ENCODE measurements at places on chromosomes 1 and 21.

DNA sequence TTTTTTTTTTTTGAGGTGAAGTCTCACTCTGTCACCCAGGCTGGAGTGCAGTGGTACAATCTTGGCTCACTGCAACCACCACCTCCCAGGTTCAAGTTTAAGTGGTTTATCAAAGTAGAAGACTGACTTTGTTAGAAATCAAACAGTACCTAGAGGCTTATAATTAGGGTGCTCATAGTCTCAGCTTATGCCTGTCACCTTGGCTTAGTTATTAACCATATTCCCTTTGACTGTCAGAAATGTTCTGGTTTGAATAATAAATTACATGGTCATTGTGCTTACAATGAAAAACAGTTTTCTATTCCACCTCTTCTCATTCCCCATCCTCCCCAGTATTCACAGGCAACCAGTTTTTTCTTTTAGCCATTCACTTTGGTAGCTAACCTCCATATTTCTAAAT, 54.8 kb downstream of the CTTNBP2NL start:
- DNase-seq = no peak

DNA sequence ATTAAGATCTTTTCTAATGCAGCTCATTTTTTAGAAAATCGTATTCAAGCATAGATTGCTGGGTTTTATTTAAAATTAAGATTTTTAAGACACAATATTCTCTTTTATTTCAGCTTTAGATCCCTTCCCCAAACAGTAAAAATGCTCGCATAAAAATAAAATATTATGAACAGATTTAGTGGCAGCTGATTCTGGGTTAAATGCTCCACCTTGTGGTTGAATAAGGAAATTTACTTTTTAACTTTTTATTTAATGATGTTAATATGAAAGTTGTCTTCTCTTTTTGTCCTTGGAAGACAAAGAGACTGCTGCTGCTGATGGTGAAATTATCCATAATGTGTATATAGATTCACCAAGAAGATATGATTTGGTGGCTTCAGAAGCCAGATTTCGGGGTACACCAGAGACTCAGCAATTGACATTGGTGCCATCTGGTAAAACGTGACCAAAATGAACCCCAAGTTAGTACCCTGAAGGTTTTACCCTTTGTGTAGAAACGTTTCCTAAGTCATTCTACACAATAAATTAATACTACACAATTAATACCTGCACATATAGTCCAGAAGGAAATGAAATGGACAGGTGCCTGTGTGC, 128.0 kb downstream of the ADAMTS1 start:
- DNase-seq = no peak

- DNase-seq = no peak
Observed at GRCh38 chr1:151705753-151706463, 10.7 kb downstream of the CELF3 start.

GRCh38 chr21:15928196-15928595, 198.4 kb downstream of the USP25 start:
- DNase-seq = no peak

GRCh38 chr21:44800103-44800502, 1.5 kb downstream of the UBE2G2 start:
- DNase-seq = no peak

DNA sequence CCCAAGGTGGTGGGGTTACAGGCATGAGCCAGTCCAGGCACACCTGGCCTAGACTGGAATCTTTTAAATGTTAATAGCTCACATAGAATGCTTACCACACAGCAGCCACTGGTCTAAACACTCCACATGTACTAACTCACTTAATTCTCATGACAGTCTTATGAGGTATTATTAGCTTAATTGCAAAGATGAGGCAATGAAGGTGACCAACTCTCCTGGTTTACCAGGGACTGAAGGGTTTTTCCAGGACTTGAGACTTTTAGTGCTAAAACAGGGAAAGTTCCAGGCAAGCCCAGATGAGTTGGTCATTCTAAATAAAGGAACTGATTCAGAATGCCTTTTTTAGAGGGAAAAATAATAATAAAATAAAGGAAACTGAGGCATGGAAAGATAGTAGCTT, 7.0 kb upstream of the STMN1 start:
- no peak for DNase-seq

- no peak for DNase-seq
Observed at GRCh38 chr1:23099171-23099536, 69.5 kb downstream of the LUZP1 start.

- no peak for DNase-seq
Observed at GRCh38 chr1:42206164-42206563, 41.6 kb upstream of the GUCA2A start.
